DMS153 (cell line): ENCODE measurements at places on chromosomes 2 and 18.

- DNase-seq: no peak
Observed at GRCh38 chr2:102107741-102108070, 34.8 kb upstream of the IL1R1 start.

GRCh38 chr2:150478200-150478974 lies 9.1 kb downstream of the RND3 start:
- DNase-seq: no peak

DNA sequence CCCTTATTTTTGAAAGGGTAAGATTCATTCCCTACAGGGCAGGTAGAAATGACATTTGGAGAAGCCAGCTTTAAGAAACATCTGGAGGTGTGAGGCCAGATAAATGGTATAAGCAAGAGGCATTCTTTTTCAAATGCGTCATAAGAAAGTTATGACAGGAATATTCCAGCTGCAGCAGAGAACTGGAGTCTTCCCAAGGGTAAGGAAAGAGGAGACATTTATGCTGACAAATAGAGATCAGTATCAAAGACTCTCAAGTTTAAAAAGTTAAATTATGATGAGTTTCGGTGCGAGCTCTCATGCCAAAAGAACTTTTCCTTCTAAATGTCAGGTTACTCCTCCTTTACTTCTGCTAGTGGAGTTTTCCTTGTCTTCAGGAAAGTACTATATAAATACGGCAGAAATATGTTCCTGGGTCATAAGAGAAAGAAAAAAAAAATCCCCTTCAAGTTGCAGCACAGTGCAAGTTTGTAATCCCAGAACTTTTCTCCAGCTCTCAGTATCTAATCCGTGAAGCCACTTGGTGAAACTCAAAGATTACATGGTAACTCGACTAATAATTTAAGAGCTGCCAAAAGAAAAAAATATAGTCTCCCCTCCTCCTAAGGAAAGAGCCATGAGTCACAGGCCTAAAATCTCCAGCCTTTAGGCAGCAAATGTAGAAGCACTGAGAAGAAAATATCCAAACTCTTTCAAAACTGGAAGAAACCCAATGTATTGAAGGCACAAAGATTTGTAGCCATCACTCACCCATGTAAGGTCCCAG lies 428.1 kb downstream of the MEIS1 start:
- no peak for DNase-seq

- no peak for DNase-seq
Observed at GRCh38 chr2:168632709-168633121, 169.7 kb upstream of the NOSTRIN start.

DNA sequence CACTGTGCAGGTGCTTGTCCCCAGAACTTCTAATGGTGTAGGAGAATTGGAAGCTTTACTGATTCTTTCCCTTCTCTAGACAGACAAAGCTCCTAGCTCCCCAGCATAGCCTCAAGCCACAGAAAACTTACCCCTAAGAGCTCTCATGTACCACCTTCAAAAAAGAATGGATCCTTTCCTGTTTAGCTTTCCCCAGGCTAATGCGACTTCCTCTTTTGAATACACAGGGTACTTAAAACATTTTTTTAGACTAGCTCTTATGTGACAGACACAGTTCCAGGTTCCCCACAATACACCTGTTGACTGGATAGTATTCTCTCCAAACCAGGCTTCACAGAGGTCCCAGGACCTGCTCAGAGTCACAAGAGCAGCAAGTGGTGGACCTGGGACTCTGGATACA lies 8.3 kb downstream of the CTAGE1 start:
- no peak for DNase-seq

DNA sequence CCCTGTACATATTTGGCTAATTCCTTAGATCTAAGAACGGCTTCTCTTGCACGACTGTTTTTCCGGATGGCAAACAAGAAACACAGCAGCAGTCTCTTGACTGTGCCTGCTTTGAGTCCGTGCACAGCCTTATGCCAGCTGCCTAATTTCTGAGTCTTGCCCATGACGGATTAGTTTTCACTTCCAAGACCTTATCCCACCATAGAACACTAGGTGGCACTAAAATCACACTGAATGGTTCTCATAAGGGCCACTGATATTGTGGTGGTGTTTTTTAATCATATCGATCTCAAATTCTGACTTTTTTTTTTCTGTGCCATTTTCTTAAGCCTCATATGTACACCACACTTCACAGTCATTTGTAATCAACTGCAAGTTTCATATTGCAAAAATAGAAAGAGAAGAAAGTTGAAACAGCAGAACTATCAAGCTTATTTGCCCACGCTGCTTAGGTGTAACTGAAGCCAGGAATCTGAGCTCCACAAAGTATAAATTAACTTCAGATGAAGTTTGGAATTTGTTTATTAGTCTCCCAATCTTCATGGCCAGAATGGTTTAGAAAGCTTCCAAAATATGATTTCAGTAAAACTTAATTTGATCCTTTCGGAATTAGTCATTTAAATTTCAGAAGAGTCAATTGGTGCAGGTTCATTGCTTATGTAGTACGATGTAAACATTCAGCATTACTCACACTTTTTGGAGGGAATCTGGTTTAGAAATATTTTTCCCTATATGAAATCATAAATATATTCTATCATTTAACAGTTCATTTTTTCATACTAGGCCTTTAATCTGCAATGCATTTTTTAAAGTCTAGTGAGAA lies 45.5 kb upstream of the SCN7A start:
- peak; percentile 30 for DNase-seq

DNA sequence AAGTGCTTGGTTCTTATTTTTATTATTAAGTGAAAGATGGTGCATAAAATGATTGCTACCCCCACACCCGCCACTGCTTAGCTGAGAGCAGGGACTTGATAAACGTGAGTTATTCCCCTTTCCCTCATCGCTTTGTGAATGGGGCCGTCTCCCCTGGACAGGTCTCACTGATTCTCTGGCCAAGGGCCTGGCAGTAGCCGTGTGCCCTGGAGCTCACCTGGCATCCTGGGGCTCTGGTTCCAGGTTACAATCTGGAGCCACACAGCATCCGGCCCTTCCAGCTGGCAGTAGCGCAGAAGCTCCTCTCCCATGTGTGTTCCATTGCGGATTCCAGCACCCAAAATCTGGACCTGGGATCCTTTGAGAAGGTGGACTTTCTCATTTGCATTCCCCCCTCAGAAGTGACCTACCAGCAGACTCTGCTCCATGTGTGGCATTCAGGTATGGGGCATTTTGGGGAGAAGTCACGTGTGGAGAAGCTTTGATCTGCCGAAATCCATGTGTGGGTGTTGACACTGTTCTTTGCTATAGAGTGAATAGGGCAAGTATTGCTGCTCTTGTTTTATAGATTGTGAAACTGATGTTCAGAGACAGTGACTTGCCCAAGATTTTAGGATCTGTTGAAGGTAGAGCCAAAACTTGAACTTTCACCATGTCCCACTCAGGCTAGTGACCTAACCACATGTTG lies 63.8 kb downstream of the GREB1 start:
- no peak for DNase-seq

- DNase-seq: no peak
Observed at GRCh38 chr2:165499131-165499530, 29.6 kb downstream of the CSRNP3 start.

DNA sequence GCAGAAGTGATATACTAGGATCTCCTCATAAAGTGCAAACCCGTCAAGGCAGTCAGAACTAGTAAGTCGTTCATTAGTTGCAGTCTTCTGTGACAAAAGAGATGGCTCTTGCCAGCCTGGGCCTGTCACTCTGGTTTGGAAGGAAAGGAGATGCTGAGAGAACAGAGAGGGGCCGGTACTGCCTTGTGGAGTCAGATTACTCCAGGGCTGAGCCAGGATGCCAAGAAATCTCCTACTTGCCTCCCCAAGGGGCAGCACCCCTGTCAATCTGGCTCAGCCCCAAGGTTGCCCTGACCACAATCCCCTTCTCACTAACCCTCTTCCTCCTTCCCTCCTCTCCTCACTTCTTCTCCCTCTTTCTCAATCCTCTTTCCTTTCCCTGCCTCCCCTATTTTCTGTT lies 62.9 kb upstream of the ASPRV1 start:
- DNase-seq: no peak

- DNase-seq: no peak
Observed at GRCh38 chr2:223494942-223495341, 107.2 kb downstream of the SCG2 start.

DNA sequence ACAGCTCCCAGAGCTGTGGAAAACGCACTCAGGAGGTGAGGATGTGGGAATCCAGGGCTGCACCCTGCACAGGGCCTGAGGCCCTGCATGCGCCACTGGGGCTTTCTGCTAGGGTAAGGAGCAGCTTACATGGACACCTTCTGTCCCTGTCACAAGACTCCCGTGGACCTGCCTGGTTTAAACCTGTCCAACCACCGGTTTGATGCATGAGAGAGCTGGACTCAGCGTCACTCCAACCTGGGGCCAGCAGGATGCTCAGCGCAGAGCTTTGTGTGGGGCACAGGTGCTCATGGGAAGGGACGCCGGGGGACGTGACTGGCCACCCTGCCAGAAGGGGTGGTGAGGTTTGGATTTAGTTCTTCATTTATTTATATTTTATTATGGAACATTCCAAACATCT lies 24.2 kb downstream of the SNORC start:
- no peak for DNase-seq

- DNase-seq: no peak
Observed at GRCh38 chr2:100293341-100294161, 28.8 kb downstream of the LONRF2 start.

DNA sequence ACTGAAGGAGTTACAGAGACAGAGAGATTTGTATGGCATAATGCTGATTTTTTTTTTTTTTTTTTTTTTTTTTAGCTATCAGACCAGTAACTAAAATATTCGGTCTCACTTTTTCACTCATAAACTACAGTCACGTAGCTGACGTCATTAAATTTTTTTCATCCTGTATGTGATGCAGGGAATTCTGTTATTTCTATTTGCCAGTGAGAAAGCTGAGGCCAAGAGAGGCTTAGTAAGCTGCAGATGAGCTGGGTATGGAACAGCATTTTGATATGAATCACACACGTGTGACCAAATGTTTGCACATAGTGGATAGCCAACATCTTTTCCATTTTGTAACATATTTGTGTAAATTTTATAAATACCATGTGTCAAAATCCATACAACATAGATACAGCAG lies 79.1 kb upstream of the EPB41L3 start:
- DNase-seq: no peak

DNA sequence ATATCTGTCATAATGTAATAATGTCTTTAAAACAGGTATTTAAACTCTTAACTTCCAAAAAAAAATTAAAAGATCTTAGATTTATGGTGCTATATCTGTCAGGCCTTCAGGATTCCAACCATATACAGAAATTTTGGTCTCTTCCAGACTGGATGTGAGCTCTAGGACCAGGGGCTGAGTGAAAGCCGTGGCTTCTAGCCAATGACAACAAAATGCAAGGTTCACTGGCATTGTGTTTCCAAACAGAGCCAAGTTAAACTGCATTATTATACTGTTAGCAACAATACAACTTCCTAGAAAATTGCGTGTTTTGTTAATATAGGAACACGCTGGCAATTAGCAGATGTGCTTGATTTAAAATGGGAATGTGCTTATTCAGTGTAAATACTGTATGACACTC lies 809.8 kb upstream of the SOX11 start:
- DNase-seq: peak; percentile 65

GRCh38 chr18:5463390-5463789 lies 80.4 kb downstream of the EPB41L3 start:
- no peak for DNase-seq

GRCh38 chr2:100603414-100603813 lies 40.6 kb downstream of the PDCL3 start:
- no peak for DNase-seq

- no peak for DNase-seq
Observed at GRCh38 chr2:209640358-209640757, 131.3 kb upstream of the UNC80 start.

- DNase-seq: no peak
Observed at GRCh38 chr2:233118648-233119000, 58.5 kb downstream of the INPP5D start.

DNA sequence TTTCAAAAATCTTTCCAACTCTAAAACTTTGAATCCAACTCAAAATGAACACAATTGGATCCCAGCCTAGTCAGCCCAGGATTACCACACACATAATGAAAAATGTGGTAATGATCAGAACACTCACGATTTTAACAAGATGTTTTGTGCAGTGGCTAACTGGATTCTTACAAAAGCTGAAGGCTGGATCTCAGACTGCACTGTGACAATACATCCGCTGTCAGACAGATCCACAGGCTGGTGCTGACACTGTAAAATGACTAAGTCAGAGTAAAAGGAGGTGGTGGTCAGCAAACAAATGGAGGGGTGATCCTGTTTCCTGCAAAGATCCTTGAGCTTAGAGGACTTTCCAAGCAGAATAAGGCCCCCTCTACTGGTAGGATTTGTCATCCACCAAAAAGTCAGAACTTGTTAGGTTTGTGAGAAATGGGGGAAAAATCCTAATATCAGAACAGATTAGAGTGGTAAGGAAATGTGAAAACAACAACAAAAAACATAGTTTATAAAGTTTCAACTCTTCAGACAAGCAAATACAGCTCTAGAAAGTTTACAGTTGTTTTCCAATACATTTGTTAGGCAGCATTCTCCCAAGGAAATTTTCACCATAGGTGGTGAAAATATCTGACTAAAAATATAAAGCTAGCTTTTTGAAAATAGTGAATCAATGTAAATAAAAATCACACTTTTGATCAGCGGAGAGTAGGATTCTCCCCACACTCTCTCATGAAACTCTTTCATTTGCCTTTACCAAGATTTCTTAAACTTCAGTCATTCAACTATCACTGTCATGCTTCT lies 211.9 kb downstream of the AGPS start:
- DNase-seq: peak; percentile 10
